ENCODE measurements at places on chromosomes 7 and 10.

DNA sequence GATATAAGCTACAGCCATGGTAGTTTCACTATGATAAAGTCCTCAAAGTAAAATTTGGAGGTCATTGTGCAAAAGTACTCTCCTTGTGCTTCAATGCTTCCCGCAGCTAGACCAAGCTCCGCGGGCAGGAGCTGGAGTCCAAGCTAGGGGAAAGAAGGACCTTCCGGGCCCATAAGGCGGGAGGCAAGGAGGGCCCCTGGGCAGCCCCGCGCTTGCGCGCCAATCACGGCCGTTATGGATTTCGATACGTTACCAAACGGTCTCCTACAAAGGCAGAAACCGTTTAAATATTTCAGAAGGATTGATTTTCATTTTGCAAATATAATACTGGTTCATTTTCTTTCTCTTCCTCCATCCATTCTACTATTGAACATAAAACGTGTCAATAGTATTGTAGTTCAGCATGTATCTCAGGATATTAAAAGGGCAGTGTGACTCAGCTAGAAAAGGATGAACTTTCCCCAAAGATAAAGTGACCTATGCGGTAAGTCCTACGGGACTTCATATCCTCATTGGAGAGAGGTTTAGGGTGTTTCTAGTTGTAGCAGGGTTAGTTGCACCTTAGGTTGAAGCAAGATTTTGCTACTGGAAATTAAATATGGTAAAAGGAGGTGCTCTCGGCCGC lies 128.0 kb downstream of the KIF20B start:
- no peak for DNase-seq
- no peaks in the 10 kb centered on the region for H3K36me3 ChIP-seq
- no peaks in the 10 kb centered on the region for H3K27me3 ChIP-seq
- H3K4me1 ChIP-seq, result no peaks in the 10 kb centered on the region
- H3K27ac ChIP-seq, result no peak overlapping the region

- H3K4me1 ChIP-seq, result no peaks in the 10 kb centered on the region
- H3K27ac ChIP-seq, result no peak overlapping the region
- H3K4me3 ChIP-seq, result no peak overlapping the region
- H3K27me3 ChIP-seq, result peaks cover 20% of the 10 kb centered on the region
- H3K36me3 ChIP-seq, result no peaks in the 10 kb centered on the region
- peak; percentile 17 for DNase-seq
These were observed 36.0 kb upstream of the DLD start for GRCh38 chr7:107854989-107855388.

GRCh38 chr7:152514771-152515105 lies 78.9 kb upstream of the KMT2C start:
- H3K27ac ChIP-seq, result no peak overlapping the region
- H3K4me1 ChIP-seq, result no peaks in the 10 kb centered on the region
- no peaks in the 10 kb centered on the region for H3K27me3 ChIP-seq
- H3K4me3 ChIP-seq, result no peak overlapping the region
- H3K36me3 ChIP-seq, result no peaks in the 10 kb centered on the region
- no peak for DNase-seq

- DNase-seq, result no peak
- peaks cover 4% of the 10 kb centered on the region for H3K36me3 ChIP-seq
- H3K27me3 ChIP-seq, result peaks cover 32% of the 10 kb centered on the region
- no peak overlapping the region for H3K27ac ChIP-seq
- no peak overlapping the region for H3K4me3 ChIP-seq
These were observed 7.0 kb downstream of the PRF1 start for GRCh38 chr10:70595566-70596016.

- no peak overlapping the region for H3K4me3 ChIP-seq
- H3K27ac ChIP-seq, result no peak overlapping the region
- H3K36me3 ChIP-seq, result no peaks in the 10 kb centered on the region
- no peaks in the 10 kb centered on the region for H3K27me3 ChIP-seq
These were observed 340.3 kb upstream of the PRKCQ start for GRCh38 chr10:6920072-6921019.

DNA sequence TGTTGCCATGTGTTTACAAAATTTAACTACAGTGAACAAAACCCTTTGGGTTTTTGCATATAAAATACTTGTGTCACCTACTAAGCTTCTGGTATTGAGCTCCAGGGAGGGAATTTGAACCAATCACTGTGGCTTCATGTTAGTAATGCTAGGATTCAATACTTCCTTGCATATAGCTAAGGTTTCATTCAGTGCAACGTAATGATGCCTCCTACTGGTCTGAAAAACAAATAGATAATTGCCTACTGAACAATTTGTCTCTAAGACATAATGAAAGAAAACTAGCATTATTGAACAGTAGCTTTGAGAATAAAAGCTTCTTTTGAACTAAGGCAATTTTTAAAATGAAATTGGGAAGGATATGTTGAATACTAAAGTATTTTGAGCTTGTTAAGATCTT lies 244.4 kb downstream of the ZWINT start:
- H3K4me3 ChIP-seq, result no peak overlapping the region
- no peak overlapping the region for H3K27ac ChIP-seq
- no peak for DNase-seq

DNA sequence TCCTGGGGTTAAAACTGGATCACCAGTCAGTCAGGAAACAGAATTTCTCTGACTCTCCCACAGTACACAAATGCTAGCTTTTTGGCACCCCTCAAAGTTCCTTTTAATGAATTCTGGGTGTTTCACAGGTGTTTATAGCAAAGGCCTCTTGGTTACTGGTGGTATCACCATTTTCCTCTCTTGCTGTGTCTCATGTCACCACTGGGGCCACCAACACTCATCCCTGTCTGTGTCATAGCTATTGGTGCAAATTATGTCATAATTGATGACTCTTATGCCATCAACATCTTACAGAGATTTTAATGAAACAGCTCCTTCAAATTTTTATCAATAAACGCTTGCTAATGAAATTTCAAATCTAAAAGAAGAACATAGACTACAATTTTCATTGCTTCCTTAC lies 27.7 kb upstream of the OSBPL3 start:
- H3K36me3 ChIP-seq, result no peaks in the 10 kb centered on the region
- DNase-seq, result no peak
- H3K4me1 ChIP-seq, result no peaks in the 10 kb centered on the region
- H3K27me3 ChIP-seq, result no peaks in the 10 kb centered on the region

GRCh38 chr7:87476179-87476557 lies 688 bp upstream of the ABCB4 start:
- no peak overlapping the region for H3K27ac ChIP-seq
- H3K36me3 ChIP-seq, result no peaks in the 10 kb centered on the region
- peaks cover 8% of the 10 kb centered on the region for H3K4me1 ChIP-seq
- H3K4me3 ChIP-seq, result peak overlapping the region; percentile 55

DNA sequence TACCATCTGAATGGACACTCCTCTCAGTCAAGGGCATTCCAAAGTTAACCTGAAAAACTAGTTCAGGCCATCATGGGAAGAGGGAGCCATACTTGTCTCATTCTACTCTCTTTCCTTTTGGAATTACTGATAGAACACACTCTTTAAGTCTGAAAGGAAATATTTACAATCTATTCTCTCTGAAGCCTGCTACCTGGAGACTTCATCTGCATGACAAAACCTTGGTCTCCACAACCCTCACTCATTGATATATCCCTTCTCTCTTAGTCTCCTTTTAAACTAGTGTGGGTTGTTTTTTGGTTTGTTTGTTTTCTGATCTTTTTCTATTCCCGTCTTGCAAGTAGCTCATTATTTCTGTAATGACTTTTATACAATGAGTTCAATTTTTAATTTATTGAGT lies 169.5 kb downstream of the C1GALT1 start:
- H3K4me1 ChIP-seq, result no peaks in the 10 kb centered on the region
- DNase-seq, result no peak
- H3K27ac ChIP-seq, result no peak overlapping the region
- no peak overlapping the region for H3K4me3 ChIP-seq

- no peak overlapping the region for H3K4me3 ChIP-seq
- no peaks in the 10 kb centered on the region for H3K4me1 ChIP-seq
- DNase-seq, result no peak
- H3K36me3 ChIP-seq, result no peaks in the 10 kb centered on the region
- H3K27ac ChIP-seq, result no peak overlapping the region
These were observed 120.8 kb upstream of the CDCA7L start for GRCh38 chr7:22066522-22066921.

DNA sequence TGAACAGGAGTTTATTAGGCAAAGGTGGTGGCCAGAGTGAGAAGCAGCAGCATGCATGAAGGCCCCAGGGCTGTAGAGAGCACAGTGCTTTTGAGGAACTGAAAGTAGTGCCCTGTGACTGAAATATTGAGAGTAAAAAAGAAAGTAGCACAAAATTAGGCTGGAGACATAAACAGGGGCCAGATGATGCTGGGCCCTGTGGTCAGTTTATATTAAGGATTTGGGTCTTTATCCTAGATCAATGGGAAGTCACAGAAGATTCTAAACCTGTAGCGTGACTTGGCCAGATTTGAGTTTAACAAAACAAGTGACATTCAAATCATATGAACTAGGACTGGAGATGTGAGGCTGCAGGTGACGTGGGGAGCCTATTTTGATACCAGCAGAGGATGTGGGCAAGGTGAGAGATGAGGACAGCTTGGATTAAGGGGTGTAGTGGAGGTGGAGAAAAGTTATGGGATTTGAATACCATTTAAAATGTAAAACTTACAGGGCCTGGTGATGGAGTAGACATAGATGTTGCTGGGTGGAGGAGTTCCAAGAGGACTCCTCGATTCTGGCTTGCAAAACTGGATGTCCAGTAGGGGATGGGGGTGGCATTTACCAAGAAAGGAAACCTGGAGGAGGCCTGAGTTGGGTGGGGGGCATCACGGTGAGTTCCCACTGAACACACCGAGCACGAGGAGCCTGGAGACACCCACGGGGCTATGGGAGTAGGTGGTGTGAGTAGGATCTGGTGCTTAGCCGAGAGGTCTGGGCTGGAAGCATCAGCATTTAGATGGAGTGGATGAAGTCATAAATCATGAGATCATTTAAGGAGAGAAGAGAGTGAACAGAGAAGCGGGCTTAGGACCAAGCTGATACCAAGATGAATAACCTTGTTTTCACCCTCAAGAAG lies 52.8 kb downstream of the HHEX start:
- no peak overlapping the region for H3K4me3 ChIP-seq
- DNase-seq, result no peak
- H3K36me3 ChIP-seq, result no peaks in the 10 kb centered on the region
- peaks cover 25% of the 10 kb centered on the region for H3K27me3 ChIP-seq

DNA sequence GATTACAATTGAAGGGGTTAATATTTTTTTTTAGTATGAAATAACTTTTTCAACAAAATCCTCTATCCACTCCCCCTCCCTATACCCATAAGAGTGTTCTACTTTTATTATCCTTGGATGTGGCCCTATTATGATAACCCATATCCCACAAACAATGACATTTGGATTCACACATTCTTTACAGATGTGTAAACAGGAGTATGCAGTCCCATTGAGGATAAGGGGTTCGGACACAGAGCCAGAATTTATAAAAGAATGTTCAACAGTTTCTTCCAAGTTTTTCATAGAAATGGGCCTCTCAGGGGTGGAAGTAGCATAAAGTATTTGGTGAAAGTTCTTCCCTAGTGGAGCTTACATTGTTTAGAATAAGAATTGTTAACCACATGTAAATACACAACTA lies 16.1 kb upstream of the PCLO start:
- no peaks in the 10 kb centered on the region for H3K27me3 ChIP-seq
- no peak overlapping the region for H3K27ac ChIP-seq
- H3K4me1 ChIP-seq, result no peaks in the 10 kb centered on the region
- no peaks in the 10 kb centered on the region for H3K36me3 ChIP-seq
- no peak for DNase-seq
- H3K4me3 ChIP-seq, result no peak overlapping the region

- H3K27ac ChIP-seq, result no peak overlapping the region
- no peak overlapping the region for H3K4me3 ChIP-seq
- no peaks in the 10 kb centered on the region for H3K36me3 ChIP-seq
- H3K27me3 ChIP-seq, result no peaks in the 10 kb centered on the region
- no peaks in the 10 kb centered on the region for H3K4me1 ChIP-seq
These were observed 422.3 kb downstream of the DGKB start for GRCh38 chr7:14480281-14480680.

DNA sequence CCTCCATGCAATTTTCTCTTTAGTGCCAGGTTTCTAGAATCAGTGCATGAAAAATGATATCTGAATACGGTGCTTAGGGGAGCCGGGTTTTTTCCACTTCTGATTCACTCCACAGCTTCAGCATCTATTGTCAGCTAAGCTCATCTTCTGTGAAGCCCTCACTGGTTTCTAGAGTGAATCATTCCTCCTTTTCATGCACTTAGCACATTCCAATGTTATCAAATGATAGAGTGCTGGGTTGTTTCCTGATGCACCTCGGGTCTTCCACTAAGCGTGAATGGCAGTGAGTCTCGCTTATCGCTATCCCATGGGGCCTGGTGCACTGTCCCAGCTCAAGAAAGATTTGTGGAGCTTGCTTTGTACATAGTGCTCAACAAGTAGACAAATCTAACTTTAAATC lies 170.9 kb upstream of the RHEB start:
- H3K4me1 ChIP-seq, result peaks cover 34% of the 10 kb centered on the region
- H3K4me3 ChIP-seq, result no peak overlapping the region
- no peaks in the 10 kb centered on the region for H3K36me3 ChIP-seq
- peak; percentile 75 for DNase-seq
- H3K27ac ChIP-seq, result peak overlapping the region; percentile 79
- peaks cover 7% of the 10 kb centered on the region for H3K27me3 ChIP-seq

DNA sequence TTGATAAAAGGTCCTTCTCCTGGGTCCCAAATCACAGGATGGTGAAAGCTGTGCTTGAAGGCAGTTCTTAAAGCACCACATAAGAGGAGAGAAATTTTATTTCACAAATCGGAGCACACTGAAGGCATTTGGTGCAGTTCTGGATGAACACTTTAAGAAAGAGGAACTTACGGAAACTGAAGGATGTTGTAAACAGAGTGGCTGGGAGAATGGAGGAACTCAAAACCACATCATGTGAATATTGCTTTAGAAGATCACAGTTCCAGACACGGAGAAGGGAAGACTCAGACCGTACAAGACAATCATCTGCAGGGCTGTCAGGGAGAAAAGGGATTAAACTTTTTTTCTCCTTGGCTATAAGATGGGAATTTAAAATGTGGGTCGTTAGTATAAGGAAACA lies 9.0 kb upstream of the GPR141 start:
- DNase-seq, result no peak
- no peak overlapping the region for H3K4me3 ChIP-seq
- H3K4me1 ChIP-seq, result no peaks in the 10 kb centered on the region

- H3K36me3 ChIP-seq, result no peaks in the 10 kb centered on the region
- DNase-seq, result no peak
- H3K4me3 ChIP-seq, result no peak overlapping the region
- H3K27me3 ChIP-seq, result no peaks in the 10 kb centered on the region
- no peak overlapping the region for H3K27ac ChIP-seq
These were observed 719.5 kb downstream of the LRMDA start for GRCh38 chr10:76150876-76151288.

GRCh38 chr10:86955501-86956194 lies 1.8 kb downstream of the MMRN2 start:
- H3K36me3 ChIP-seq, result no peaks in the 10 kb centered on the region
- no peak overlapping the region for H3K27ac ChIP-seq
- DNase-seq, result no peak
- no peak overlapping the region for H3K4me3 ChIP-seq
- H3K27me3 ChIP-seq, result no peaks in the 10 kb centered on the region
- peaks cover 26% of the 10 kb centered on the region for H3K4me1 ChIP-seq

All from mesenchymal stem cell (in vitro differentiated cells and primary cell).